ENCODE measurements at places on chromosomes 2 and 18.

GRCh38 chr18:26458526-26459232, 89.7 kb downstream of the KCTD1 start:
- no peak for DNase-seq

DNA sequence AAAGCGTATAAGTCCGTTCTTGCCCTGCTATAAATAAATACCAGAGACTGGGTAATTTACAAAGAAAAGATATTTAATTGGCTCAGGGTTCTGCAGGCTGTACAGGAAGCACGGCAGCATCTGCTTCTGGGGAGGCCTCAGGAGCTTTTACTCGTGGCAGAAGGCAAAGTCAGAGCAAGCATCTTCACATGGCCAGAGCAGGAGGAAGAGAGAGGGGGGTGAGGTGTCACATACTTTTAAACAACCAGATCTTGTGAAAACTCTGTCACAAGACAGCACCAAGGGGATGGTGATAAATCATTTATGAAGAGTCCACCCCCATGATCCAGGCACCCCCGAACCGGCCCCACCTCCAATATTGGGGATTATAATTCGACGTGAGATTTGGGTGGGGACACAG, 130.6 kb downstream of the LTBP1 start:
- no peak for DNase-seq

DNA sequence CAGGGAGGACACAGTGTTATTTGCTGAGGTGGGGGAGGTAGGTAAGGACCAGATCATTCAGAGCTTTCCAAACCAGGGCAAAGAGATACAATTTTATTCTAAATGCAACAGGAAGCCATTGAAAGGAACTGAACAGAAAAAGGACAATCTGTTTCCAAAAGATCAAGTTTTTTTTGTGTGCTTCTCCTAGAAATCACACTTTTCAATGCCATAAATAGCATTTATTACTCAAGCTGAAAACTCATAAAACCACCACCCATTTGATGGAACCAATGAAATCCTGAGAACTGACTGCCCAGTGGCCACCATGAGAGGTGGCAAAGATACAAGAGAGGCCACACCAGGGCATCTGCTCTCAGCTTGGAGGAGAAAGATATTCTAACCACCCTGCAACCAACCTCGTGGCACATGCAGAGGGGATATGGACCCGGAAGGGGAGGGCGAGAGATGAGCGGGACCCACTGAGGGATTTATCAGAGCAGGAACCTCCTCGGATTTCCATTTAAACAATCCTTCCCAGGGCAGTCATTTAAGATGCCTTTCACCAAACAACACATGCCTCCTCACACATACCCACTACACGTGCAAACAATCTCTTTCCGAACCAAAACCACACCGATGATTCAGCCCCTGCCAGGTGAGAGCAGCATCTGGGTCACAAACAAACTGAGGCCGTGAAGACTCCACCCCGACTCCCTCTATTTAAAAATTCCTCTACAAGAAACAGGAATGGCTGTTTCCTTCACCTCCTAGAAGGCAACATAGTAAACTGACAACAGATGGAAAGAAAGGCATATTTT, 8.8 kb downstream of the CYB5A start:
- DNase-seq: no peak

- no peak for DNase-seq
Measured at GRCh38 chr2:234292962-234293243, 204.0 kb downstream of the ARL4C start.

- no peak for DNase-seq
Measured at GRCh38 chr18:58416014-58416703, 212.7 kb downstream of the ALPK2 start.

DNA sequence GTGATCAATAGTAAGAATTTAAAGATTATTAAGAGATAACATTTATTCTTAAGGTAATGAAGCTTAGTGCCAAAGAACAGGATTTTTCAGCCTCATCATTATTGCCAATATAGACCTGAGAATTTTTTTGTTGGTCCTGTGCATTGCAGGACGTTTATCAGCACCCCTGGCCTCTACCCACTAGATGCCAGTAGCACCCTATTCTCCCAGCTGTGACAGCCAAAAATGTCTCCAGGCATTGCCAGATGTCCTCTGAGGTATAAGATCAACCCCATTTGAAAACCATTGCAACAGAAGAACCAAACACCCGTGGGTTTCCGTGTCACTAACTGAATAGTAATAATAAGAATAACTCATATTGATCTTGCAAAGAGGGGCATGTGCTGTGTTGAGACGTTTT, 700.0 kb upstream of the SOX11 start:
- no peak for DNase-seq

- no peak for DNase-seq
Measured at GRCh38 chr2:230939691-230940470, 14.8 kb upstream of the GPR55 start.

DNA sequence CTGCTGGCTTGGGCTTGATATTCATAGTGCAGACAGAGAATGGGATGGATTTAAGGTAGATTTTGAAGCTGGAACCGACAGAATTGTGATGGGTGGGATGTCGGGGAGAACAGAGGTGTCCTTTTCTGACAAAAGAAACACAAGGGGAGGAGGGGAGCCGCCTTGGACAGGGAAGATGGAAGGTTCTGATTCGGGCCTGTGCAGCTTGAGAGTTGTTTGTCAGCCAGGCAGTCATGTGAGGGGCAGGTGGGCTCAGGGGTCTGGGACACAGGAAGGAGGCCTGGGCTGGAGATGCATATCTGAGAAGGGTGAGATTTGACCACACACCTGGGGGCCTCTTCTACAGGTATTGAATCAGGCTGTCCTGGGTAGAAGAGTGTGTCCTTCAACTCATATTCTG, 41.4 kb downstream of the NPAS2 start:
- DNase-seq: no peak

DNA sequence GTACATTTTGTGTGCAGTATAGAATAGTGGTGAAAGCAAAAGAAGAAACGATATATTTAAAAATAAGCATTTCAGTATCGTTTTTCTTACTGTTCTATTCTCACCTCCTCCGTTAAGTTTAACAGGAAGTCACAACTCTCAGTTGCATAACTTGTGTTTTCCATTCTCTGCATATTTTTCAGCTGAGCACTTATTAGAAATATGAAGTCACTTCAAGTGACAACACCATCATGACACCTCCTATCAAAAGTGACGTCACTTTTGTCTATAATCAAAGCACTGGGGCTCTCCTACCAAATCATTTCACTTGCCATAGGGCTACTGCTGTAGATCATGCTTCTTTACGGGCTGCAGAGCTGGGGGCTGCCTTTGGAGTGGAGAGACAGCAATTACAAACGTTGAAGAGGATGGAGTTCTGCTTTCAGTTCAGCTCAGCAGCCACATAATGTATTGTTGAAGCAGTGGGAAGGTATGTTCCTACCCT, 36.3 kb downstream of the STAT4 start:
- DNase-seq: peak; percentile 7

DNA sequence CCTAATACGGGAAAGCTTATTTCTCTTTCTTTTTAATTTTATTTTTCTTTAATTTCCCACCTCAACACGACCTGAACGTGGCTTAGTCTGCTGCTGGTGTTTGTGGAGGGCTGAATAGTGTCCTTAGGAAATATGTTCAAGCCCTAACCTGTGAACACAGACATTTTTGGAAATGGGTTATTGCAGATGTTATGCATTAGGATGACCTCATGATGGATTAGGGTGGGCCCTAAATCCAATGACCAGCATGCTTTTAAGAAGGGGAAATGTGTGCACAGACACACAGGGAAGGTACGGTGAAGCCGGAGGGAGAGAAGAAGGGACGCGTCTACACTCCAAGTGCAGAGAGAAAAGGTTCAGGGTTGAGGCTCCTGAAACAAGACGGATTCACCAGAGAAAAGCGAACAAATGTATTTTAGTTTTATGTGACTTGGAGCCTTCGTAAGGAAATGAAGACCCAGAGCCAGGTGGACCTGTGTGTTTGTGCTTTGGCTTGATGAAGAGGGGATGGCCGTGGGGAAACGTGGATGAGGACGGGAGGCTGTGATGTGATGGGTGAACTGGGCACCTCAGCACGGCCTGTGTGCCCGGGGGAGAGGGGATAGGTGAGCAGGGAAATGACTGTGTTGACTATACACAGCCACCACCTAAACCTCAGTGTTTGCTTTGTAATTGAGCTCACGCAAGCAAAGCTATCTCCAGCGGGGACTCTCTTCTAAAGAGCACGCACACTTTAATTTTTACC, 37.5 kb downstream of the RTP5 start:
- no peak for DNase-seq

DNA sequence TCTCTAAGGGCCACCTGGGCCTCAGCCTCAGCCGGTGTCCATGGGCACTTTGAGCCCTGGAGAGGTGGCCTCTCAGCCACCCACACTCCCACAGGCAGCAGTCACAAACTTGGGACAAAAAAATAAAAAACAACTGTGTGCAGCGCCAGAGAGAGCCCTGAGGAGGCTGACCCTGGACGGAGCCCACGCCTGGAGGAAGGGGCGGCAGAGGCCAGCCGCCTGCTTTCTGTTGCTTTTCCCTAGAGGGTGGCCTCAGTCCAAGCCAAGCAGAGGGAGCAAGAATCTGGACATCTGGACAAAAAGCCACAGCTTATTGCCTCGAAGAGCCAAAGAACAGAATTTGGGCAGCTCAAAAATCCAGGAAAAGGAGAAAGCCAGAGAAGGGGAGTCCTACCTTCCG, 43.3 kb upstream of the LDLRAD4 start:
- DNase-seq: no peak

DNA sequence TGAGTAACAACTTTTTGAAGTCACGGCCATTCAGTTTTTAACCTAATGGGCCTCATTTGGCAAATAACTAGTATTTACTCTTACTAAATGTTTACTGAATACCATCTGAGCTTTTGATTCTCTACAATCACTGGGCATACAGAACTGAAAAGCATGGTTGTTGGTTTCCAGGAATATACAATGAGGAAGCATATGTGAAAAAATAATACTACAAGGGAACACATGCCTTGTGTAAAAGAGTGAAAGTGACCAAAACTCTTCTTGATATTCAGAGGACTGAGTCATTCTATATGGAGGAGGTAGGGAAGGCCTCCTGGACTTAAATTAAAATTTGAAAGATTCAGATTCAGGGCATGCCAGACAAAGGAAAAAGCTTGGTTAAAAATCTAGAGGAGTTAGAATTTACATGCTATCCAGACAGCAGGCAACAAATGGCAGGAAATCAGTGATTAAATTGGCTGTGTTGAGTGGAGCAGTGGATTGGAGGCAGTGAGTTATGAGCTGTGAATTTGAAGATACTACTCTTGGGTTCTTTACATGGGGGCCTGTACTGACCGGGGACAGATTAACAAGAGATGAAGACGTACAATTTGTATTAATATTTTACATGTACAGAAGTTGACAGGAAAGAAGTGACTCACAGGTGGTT, 53.6 kb upstream of the NRXN1 start:
- no peak for DNase-seq

- no peak for DNase-seq
Measured at GRCh38 chr2:208406474-208407451, at the start of gene PTH2R. PTH2R (plus strand) TSS chr2:208406792; CDS start chr2:208407044, 252 bp downstream.

- no peak for DNase-seq
Measured at GRCh38 chr2:205078762-205079161, 533.5 kb downstream of the PARD3B start.

- DNase-seq: no peak
Measured at GRCh38 chr18:48749768-48750167, 201.0 kb downstream of the SMAD7 start.

DNA sequence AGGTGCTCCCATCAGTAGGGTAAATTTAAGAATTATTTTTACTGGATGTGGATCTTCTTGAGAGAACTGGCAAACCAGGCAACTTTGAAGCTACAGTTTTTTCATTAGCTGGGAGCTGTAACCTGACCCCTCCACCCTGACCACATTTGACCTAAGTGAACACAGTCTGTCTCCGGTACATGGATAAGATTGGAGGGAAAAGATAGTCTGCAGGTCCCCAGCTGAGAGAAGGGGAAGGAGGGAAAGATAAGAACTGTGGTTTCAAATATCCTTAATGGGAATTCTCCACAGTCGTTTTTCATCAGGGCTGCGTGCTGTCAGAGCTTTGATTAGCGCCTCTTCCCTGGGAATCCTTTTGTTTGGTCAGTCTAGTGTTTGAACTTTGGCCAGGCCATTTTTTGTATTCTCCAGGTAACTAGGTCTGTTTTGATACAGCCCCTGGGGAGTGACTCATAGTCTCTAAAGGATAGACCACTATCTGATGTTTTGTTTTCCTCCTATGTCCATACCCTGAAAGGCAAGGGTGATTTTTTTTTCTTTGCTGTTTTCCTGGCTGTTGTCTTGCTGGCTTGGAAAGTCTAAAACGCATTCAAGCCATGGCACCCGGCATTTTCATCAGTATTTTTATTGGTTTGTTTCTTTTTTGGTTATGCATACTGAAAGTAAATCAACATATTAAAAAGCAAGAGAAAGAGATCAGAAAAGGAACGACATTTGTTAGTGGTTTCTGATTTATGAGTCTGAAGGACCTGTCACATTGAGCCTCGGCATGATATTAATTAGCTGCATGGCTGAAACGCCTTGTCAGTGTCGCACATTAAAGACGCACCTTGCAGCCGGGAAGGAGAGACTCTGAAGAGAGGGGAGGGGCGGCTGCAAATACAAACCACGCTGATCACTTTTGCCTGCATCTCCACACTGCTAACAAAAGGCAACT, 183.4 kb upstream of the FN1 start:
- no peak for DNase-seq

- no peak for DNase-seq
Measured at GRCh38 chr2:69952336-69953115, 8.9 kb downstream of the ASPRV1 start.

GRCh38 chr18:23702606-23703005, 13.4 kb downstream of the LAMA3 start:
- no peak for DNase-seq

DNA sequence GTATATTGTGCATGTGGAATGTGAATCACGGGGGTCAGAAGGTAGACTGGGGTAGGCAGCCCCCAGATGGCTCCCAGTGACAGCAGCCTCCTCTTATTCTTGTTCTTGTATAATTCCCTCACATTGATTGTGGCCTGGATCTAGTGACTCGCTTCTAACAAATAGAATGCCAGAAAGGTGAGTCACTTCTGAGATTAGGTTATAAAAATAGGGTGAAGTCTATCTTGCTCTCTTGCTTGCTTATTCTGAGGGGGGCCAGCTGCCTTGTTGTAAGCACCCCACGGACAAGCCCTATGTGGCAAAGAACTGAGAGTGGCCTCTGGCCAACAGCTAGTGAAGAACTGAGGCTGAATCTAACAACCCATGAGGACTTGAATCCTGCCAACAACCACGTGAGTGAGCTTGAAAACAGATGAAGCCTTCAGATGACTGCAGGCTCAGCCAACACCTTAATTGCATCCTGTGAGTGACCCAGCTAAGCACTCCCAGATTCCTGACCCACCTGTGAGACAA, 15.6 kb upstream of the RMND5A start:
- DNase-seq: no peak

- no peak for DNase-seq
Measured at GRCh38 chr18:7034924-7035323, 82.7 kb downstream of the LAMA1 start.

- DNase-seq: no peak
Measured at GRCh38 chr2:216696321-216696720, 972 bp upstream of the IGFBP5 start.

- peak; percentile 55 for DNase-seq
Measured at GRCh38 chr18:34837769-34838272, 127.7 kb downstream of the DTNA start.

Measured in globus pallidus (tissue), 1 donor.